ENCODE measurements at places on chromosomes 12 and 14.
A peak's percentile ranks its signal among the peaks of the same experiment; 100 is the strongest.

- no peak for DNase-seq
These were observed 43.4 kb upstream of the LIMA1 start for GRCh38 chr12:50326590-50327284.

DNA sequence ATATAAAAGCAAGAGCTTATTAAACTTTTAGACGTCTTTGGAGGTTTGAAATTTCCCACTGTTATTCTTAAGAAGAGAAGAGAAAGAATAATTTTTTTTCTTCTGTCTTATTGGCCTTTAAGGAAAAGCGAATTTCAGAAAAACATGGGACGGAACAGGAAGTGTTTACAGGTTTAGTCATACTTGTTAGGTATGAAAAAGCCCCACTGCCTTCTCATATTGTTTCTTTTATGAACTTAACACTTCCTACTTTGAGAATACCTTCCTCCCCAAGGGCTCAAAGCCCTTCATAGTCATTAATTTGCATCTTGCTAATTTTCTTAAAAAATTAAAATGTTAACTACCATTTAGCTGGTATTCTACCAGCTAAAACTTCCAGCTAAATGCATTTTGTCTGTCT is 82.0 kb downstream of the ETV6 start:
- DNase-seq, result no peak

DNA sequence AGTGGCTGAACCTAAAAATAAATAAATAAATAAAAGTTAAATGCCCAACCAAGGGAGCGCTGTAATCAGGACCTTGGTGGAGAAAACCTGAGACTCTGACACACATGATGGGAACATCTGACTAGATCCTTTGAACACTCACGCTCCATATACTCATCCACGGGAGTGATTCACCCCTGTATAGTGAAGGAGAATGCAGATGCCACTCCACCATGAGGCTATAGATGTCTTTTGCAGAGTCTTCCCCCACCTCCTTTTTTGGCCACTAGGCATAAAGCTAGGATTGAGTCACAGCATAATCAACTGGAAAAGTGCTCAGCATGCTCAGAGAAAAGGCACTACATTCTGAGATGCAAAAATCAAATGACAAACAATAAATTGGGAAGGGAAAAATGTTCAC is 19.0 kb downstream of the ADAM20 start:
- no peak for DNase-seq

DNA sequence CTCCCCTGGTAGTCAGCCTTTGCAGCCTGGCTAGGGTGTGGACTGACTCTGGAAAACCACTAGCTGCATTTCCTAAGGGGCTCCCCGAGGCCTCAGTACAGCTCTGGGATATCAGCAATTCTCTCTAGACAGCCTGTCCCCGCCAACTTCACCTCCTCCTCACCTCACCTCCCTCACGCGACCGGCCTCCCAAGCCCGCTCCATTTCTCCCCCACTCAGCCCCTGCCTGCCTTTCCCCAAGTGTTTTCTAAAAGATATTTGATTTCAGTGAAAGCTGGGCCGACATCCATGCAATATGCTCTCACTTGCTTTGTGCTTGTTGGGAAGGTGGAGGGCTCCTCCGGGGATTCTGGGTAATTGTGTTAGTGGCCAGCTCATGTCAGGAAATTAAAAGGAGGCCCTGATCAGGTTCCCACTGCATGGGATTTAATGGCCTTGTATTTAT is 91.8 kb downstream of the ESRRB start:
- no peak for DNase-seq

DNA sequence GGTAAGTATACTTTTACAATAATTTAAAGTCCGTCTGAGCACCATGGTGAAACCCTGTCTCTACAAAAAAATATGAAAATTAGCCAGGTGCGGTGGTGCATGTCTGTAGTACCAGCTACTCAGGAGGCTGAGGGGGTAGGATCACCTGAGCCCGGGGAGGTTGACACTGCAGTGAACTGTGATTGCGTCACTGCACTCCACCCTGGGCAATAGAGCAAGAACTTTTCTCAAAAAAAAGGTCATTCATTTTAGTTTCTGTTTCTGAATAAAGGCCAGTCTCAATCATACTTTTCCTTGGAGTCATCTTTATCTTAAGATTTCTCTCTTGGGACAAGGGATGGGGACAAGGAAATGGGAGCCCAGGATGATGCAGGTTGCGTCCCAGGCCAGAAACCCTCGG is 12.9 kb downstream of the ANKRD13A start:
- no peak for DNase-seq

DNA sequence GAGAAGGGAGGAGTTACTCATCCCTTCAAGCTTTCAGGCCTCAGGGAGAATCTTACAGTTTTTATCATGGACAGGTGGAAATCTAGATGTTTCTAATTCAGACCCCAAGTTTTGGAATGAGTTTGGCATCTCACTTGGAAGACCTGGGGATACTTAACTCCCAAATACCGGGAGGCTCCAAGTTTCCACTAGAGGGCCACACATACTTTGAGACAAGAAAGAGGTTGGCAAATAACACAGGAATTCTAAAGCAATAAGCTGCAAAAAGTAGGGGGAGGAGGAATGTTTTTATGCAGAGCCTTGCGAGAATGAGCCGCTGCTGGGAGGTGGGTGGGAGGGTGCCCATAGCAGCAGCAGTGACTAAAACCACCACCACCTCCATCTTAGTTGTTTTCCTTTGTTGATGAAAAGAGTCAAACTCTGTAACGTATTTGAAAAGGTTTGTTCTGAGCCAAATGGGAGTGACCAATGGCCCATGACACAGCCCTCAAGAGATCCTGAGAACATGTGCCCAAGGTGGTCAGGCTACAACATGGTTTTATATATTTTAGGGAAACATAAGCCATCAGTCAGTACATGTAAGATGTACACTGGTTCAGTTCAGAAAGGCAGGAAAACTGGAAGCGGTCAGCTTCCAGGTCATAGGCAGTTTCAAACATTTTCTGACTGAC is 34.2 kb upstream of the RNASE1 start:
- DNase-seq, result no peak

DNA sequence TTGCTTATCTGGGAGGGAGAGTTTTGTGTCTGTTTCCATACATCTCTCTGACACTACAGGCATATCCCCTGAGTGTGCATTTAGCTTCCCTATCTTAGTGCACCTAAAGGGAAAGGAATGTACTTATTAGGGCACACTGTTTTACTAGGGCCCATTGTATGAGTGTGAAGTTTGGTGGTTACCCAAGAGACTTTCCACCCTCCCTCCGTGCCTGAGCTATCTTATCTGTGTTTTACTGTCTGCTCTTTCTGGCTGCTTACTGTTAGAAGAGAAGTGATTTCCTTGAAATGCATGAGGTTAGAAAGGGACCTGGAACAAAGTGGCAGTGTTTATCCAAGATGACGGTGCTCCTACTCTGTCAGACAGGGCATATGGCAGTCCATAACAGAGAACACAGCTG is 8.5 kb upstream of the SVOP start:
- no peak for DNase-seq

- DNase-seq, result peak; percentile 13
These were observed 1.1 kb upstream of the MBD6 start for GRCh38 chr12:57521525-57522010.

DNA sequence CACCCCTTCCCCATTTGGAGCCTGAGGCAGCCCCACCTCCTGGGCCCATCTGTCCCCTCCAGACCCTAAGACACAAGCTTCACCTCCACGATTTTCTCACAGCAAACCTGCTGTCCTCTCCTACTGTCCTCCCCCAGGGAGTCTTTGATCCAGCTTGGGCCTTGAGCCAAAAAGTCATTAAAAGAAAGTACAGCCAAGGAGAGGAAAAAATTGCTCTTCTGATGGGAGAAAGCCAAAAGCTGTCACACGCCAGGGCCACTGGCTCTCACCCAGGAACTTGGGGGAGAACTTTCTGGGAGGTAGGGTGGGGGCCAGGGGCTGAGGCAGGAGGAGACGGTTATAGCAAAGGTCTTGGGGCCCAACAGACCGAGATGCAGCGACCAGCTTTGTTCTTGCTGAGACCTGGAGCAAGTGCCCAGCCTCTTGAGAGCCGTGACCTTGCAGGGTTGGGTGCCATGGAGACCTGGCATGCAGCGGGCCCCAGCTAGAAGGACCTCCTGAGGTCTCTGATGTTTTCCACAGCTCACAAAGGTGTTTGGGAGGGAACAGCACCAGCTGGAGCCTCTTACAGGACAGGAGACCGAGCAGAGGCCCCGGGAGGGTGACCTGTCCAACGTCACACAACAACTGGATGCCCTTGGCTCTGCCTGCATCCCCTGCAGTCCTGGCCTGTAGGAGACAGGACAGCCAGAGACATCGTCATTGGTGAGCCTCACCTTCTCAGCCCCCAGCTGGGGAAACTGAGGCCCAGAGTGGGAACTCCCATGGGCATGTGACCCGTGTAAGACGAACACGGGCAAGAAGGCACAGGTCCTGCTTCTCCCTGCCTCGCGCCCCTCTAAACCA is 124.5 kb downstream of the CALM1 start:
- DNase-seq, result no peak

- DNase-seq, result no peak
These were observed 102.3 kb upstream of the CPSF6 start for GRCh38 chr12:69136931-69137613.
